ENCODE measurements at places on chromosomes 5 and 9.

DNA sequence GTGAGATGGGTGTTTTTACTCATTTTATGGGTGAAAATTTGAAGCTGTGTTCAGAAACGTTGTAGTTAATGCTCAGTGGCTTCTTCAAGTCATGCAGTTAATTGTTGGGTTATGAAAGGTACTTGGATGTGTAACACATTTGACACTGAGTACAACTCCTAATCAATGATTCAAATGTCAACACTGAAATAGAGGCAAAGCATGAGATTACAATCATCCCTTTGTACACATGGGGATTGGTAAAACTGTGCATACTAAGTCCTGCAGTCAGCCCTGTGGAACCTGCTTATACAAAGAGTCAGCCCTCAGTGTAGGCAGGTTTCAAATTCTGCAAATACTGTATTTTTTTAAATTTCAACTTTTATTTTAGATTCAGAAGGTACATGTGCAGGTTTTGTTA is 3.3 kb downstream of the ABLIM3 start:
- H3K4me3 ChIP-seq = no peak overlapping the region
- H3K27ac ChIP-seq = peak overlapping the region; percentile 93
- no peaks in the 10 kb centered on the region for H3K4me1 ChIP-seq

GRCh38 chr5:119949426-119949999 is 320.2 kb downstream of the FAM170A start:
- H3K4me3 ChIP-seq = no peak overlapping the region
- no peaks in the 10 kb centered on the region for H3K4me1 ChIP-seq
- H3K27ac ChIP-seq = no peak overlapping the region
- no peaks in the 10 kb centered on the region for H3K36me3 ChIP-seq
- DNase-seq = no peak

- no peaks in the 10 kb centered on the region for H3K27me3 ChIP-seq
- H3K27ac ChIP-seq = no peak overlapping the region
- no peaks in the 10 kb centered on the region for H3K4me1 ChIP-seq
- no peak overlapping the region for H3K4me3 ChIP-seq
- H3K36me3 ChIP-seq = peaks cover 29% of the 10 kb centered on the region
Observed at GRCh38 chr9:35069020-35069419, 3.4 kb downstream of the VCP start.

GRCh38 chr5:57172466-57173318 is 1.2 kb upstream of the GPBP1 start:
- H3K27ac ChIP-seq = peak overlapping the region; percentile 99
- H3K36me3 ChIP-seq = no peaks in the 10 kb centered on the region
- H3K27me3 ChIP-seq = no peaks in the 10 kb centered on the region
- DNase-seq = peak; percentile 44
- peak overlapping the region; percentile 81 for H3K4me3 ChIP-seq

DNA sequence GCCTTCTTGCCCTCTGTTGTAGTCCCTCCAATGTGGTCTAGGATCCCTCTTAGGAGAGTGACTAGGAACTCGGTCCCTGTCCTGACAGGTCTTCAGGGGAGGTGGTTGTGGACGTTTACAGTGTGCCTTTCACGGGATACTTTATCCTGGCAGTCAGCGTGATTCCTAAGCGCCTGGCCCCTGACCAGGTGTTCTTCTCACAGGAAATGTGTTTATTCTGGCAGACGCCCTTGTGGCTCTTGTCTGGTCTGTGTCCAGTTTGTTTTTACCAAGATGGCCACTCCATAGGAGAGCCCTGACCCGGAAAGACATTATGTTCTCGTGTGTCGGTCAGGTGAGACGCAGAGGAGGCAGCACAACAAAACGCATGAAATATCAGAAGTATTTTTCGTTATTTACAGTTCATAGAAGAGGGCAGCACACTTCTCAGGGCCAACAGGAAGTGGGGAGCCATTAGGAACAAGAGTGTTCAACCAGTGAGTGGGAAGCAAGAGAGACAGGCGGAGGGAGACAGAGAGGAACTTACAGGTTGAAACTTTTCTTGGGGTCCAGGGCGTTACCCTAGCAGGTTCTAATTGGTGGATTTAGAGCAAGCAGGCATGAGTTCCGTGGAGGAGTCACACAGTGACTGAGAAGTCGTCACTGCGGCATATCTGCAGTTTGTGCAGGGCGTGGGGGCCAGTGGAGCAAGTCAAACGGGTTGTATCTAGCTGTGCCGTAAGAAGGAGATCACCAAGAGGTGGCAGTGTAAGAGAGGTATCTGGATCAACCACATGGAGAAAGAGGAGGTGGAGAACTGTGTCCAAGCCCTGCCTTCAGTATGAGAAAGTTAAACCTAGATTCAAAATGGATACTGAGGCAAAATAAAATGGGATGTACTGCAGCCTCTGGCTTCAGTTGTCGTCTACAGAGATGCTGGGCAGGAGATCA is 412.9 kb downstream of the ZSWIM6 start:
- no peak for DNase-seq
- no peaks in the 10 kb centered on the region for H3K27me3 ChIP-seq
- no peaks in the 10 kb centered on the region for H3K36me3 ChIP-seq
- H3K4me1 ChIP-seq = no peaks in the 10 kb centered on the region

- no peak for DNase-seq
- H3K36me3 ChIP-seq = no peaks in the 10 kb centered on the region
- no peaks in the 10 kb centered on the region for H3K4me1 ChIP-seq
- H3K27me3 ChIP-seq = peaks cover 15% of the 10 kb centered on the region
Observed at GRCh38 chr9:101026824-101027223, 1.7 kb upstream of the PLPPR1 start.

DNA sequence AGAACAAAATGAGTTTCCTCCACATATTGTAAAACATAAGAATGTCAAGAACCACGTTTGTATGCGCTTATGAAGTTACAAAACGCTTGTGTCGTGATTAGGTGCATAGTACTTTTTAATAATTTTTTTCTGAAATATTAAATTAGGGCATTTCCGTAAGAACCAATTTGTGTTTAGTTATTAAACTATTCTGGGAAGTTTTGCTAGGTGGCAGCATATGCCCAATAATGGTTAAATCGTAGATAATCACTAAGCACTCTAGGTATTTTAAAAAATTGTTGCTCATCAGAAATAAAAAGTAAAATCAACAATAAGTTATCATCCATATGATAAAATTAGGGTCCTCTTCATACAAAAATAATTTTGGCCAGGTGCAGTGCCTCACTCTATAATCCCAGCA is 5.4 kb downstream of the SRFBP1 start:
- DNase-seq = no peak
- H3K4me3 ChIP-seq = no peak overlapping the region
- H3K4me1 ChIP-seq = peaks cover 26% of the 10 kb centered on the region
- no peaks in the 10 kb centered on the region for H3K27me3 ChIP-seq
- H3K36me3 ChIP-seq = no peaks in the 10 kb centered on the region
